ENCODE measurements at places on chromosomes 3 and 15.

DNA sequence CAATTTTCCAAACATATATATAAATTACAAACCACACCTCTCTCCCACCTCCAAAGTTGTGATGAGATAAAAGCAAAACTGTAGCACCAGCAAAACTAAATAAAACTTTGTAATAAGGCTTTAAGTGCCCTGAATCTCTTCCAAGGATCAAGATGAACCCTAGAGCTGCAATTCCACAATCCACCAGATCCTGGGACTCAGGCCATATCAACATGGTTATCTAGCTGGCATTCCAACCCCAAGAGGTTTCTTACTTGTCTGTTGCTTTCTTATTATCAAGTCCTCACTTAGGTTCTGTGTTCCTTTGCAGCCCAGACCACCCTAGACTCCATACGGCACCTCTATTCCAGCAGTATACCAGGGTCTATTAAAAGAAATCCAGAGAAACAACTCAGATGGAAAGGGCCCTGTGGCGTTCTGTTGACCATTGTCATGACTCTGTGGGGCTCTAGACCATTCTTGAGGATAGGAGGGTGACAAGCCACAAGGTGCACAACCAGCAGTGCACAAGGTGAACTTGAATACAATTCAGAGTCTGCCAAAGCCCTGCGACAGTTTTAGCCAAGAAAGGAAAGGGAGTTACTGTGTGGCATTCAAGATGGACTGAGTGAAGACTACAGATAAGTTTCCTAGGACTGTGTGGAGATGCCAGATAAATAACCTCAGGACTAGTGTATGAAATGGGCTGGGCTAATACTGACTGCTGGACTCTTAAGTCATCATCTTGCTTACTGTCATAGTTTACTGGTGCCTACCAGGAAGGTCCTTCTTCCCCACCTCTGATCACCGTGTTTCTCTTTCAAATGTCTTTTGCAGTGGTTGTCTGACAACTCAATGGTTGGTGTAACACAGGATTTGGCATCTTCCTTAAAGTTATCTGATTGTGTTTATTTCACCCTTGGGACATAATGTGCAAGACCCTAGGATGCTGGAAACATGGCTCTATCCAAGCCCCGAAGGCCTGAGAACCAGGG, 27.2 kb downstream of the ACKR2 start:
- DNase-seq: no peak

DNA sequence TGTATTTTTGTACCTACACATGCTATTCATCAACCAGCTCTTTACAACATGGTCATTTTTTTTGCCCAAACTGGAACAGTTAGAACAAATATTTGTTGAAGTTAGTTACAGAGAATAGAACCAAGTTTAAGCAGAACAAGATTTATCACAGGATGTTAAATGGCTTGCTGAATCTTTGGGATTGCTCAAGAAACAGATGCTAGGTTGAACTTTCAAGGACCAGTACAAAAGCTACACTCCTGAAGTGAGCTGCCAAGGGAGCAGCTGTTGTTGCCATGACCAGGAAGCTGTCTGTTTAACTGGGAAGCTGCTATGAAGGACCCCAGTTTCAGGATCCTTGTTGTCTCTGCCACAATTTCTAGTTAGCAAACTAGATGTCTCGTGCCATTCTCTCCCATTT, 53.7 kb downstream of the ZIC1 start:
- DNase-seq: no peak

DNA sequence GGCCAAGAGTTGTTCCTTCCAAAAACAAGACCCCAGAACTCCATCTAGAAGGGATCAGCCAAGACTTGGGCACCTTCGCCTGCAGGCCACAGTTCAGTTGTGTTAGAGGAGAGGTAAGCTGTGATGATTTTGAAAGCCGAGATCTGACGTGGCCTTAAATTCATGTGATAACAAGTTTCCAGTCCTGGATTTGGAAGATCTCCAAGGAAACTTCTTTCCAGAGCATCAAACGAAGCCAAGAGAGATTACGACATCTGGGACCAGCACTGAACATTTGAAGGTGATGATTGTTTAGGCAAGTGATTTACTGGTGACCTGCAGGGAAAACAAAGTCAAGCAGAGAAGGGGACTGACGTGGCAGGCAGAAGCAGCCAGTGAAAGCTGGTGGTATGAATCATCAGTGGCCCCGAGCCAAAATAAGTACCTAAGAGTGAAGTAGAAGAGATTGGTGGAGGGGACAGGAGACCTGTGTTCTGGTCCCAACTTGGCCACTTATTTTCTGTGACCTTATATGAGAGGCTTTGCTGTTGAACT, 339.0 kb upstream of the PROK2 start:
- DNase-seq: no peak

GRCh38 chr3:77686560-77686959, 646.7 kb downstream of the ROBO2 start:
- no peak for DNase-seq

- no peak for DNase-seq
These were observed 82.0 kb upstream of the PDZRN3 start for GRCh38 chr3:73706771-73707170.

- no peak for DNase-seq
These were observed 63.7 kb downstream of the DCLK3 start for GRCh38 chr3:36700537-36701248.

DNA sequence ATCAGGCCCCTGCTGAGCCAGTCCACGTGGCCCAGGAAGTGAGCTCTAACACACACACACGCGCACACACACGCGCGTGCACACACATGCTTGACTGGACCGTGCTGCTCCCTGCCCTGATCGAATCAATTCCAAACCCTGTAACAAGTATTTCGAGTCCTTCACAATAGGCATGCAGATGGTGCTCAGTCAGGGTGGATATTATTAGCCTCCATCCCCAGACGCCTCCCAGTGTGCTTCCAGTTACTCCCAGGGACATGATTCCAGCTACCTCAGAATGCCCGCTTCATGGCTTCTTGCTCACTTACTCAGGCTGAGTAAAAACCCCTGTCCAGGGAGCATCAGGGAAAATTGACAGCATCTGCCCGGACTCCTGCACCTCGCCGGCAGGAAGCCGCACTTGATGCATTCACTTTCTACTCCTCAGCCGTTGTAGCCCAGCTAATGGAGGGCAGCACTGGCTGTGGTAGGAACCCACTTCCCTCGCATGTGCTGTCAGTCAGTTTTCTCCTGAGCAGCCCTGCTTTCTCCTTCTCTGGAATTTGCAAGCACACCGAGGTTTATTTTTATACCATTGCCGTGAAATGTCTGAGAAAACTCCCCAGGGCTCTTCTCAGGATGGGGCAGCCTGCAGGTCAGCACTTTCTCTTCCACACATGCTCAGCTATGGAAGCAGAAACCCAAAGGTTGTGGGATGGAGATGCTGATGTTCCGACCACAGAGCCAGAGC, 126.1 kb upstream of the ABHD17C start:
- no peak for DNase-seq

- DNase-seq: no peak
These were observed 49.4 kb upstream of the SPTSSB start for GRCh38 chr3:161420746-161421145.

DNA sequence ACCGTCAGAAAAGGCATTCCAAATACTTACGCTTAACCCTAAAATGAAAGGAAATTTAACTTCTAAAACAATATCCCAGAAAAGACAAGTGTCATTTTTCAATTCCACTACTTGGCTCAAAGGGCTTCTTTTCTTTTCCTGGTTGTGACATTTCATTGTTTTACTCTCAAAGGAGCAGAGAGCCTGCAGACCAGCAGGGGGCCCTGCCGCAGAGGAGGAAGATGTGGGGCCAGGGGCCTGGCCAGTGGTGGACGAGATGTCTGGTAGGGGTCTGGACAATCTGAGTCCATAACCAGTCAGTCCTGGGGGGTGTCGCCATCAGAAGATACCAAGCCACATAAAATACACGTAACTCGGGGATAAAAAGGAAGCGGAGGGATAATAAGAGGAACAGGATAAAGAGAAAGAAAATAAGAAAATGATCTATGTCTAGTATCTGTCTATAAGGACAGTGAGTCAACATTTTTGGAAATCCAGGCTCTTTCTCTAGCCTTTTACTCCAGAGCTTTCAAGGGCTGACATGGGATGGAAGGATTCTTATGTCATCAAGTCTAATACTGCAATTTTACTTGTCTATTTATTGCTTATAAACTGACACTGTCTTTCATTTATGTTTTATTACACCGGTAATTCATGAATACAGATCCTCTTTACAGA, 54.2 kb upstream of the ARHGEF3 start:
- no peak for DNase-seq

- no peak for DNase-seq
These were observed 154.2 kb upstream of the LINGO1 start for GRCh38 chr15:77786956-77787355.

Measured in activated CD4-positive, CD25-positive, alpha-beta regulatory T cell treated with anti-CD3 and anti-CD28 coated beads, Interleukin-2, amount 50 U/mL, for 16 hours (primary cell).